Smooth muscle cell of the brain vasculature (primary cell): ENCODE measurements at places on chromosomes 5 and 9.

DNA sequence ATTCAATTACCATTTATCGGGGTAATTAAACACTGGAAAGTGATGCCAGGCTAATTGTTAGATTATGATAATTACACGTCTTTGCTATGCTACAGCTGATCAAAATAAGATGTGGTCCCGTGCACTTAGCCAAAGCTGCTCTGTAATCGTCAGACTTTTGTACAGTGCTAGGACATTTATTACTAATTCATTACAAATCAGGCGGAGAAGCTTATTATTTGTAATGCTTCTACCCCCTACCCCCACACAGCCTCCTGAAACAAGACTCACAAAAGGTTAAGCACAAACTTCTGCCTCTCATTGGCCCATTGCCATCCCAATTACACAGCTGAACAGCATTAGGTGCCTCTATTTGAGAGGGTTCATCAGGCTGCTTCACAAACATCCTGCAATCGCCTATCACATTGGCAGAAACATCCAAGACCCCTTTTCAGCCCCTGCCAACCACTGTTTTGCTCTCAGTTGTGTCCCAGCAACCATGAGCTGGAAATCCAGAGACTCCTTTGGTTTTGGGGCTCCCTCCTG lies 232.7 kb downstream of the EFNA5 start:
- no peak for DNase-seq

DNA sequence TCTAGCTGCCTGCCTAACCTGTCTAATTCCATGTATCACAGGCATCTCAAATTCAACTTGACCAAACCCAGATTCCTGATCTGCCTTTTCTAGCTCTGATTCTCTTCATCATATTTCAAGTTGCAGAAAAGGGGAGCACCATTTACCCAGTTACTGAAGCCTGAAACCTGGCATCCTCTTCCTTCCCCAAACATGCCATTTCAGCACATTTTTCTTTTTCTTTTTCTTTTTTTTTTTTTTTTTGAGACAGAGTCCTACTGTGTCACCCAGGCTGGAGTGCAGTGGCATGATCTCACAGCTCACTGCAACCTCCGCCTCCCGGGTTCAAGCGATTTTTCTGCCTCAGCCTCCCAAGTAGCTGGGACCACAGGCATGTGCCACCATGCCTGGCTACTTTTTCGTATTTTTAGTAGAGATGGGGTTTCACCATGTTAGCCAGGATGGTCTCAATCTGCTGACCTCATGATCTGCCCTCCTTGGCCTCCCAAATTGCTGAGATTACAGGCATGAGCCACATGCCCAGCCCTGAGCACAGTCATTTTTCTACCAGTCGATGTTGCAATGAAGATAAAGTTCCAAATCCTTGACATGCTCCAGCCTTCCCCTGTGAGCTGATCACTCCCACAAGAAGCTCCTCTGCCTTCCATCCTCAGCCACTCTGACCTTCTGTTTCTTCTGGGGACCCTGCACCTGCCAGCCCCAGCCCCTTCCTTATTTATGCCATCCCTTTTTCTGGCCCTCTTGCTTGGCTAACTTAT lies 32.2 kb downstream of the ACER2 start:
- DNase-seq = no peak

- DNase-seq = no peak
These were observed 74.2 kb upstream of the SUSD1 start for GRCh38 chr9:112249277-112249676.

GRCh38 chr9:134914501-134914834 lies 3.2 kb downstream of the FCN1 start:
- no peak for DNase-seq

GRCh38 chr5:141747152-141748141 lies 65.4 kb upstream of the ARAP3 start:
- no peak for DNase-seq

- no peak for DNase-seq
These were observed 56.7 kb upstream of the CPLX2 start for GRCh38 chr5:175814691-175815090.

DNA sequence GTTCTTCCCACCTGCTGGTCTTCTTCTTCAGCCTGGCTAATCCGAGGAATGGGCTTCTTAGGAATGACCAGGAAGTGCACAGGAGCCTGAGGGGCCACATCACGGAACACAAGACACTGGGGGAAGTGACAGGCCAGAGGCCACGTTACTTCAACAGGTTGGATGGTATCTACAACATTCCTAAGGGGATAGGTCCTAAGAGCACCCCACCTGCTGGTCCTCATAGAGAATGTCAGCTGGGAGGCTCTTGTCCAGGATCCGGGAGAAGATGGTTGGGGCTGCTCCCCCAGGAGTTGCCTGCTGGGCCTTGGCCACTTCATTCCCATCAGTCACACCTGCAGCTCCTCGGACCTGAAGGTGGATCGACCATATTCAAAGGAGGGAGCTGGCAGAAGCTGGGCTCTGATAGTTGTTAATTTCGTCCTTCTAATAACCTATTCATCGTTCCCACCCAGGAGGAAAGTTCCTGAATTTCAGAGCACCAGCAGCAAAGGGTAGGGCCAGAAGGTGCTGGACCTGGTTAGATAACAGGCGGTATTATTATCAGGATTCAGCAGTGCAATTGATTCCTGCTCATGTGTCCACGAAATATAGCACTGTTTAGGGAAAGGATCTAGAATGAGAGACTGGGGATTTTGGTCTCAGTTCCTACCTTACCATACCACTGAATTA lies 1.3 kb downstream of the HINT2 start:
- DNase-seq = no peak

DNA sequence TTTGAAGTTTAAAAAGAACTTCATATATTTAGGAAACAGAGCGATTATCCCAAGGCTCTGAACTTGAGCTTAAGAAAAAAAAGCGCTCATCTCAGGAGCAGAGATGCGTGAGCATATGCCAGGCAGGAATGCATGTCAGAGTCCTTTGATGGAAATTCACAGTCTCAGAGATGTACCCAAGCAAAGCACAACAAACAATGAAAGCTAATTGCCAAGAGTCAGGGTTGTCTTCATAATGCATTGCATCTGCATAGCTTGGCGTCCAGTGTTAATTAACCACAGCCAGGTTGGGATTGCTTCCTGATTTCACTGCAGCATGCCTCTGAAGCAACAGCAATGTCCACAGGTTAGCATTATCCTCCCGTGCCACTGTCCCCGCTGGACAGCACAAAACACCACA lies 907.0 kb upstream of the DMAC1 start:
- DNase-seq = no peak

DNA sequence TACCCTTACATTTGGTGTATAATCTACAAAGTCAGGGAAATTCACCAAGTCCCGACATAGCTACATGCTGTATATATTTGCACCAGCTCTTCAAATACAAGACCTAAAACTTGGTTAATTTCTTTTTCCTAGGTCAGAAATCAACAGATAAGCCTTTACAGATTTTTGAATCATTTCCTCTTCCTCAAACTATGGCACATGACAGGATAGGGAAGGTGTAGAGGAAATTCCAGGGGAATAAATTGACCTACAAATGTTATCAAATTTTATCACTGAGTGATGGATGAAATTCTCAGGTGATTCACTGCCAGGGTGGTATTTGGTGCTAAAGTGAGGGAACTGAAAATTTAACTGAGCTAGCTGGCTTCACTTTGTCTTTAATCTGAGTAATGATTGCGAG lies 360.0 kb downstream of the BNC2 start:
- DNase-seq = no peak

GRCh38 chr5:128224336-128224735 lies 140.8 kb downstream of the SLC12A2 start:
- DNase-seq = no peak

DNA sequence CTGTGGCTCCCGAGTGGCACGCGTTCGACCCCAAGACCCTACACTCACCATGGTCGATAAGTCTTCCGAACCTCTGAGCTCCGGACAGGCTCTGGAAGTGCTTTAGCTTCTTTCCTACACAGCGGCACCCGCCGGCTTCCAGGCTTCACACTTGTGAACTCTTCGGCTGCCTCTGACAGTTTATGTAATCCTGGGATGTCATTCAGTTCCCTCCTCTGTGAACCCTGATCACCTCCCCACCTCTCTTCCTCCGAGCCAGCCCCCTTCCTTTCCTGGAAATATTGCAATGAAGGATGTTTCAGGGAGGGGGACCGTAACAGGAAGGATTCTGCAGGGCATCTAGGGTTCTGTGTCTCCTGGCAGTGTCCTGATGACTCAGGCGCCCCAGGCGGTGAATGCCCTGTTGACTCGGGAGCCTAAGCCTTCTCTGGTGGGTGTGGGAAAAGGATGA lies at the start of gene CD14:
Gene CD14, minus strand, starts transcription at position 155 of the 451 bp plus-strand sequence. Its CDS starts 104 bp downstream, at position 51.
- DNase-seq = no peak

DNA sequence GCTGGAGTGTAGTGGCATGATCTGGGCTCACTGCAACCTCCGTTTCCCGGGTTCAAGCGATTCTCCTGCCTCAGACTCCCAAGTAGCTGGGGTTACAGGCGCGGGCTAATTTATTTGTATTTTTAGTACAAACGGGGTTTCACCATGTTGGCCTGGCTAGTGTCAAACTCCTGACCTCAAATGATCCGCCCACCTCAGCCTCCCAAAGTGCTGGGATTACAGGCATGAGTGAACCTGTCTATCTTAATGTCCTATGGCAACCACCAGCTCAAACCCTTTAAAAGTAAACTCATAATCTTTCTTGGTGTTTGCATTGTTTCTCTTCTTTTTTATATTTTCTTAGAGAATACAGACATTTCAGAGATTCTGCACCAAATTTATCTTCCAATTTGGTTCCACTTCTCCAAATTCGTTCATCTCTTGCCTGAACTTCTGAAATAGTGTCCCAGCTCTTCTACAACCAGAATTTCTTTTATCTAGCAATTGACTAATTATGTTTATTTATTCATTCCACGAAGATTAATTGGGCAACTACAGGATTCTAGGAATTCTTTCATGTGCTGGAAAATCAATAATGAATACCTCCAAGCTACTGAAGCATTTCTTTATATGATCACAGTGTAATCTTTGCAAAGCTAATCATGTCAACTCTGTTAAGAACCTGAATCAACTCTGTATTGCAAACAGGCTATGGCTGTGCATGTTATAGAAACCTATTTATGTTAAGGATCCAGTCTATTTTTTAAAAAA lies 60.0 kb upstream of the TYRP1 start:
- no peak for DNase-seq

GRCh38 chr5:161925960-161926359 lies 78.0 kb downstream of the GABRA1 start:
- no peak for DNase-seq

DNA sequence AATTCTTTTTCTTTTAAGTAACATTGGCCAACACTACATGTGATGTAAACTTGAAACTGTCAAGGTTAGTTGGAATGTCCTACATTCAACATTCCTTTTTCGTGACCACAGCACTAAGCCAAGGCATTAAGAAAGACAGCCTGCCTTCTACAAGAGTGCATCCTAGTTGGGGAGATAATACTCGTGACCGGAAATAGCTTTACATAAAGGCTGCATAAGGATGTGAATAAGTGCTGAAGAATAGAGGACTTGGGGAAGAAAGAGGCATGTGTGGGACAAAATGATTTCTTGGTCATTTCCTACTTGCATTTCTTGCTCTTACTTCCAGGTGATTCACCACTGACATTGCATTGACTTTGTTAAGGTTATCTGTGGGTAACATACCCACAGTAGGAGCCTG lies 282.0 kb downstream of the DMRT2 start:
- DNase-seq = no peak

- no peak for DNase-seq
These were observed 106.7 kb downstream of the SMIM15 start for GRCh38 chr5:61055434-61056006.

- no peak for DNase-seq
These were observed 127.6 kb downstream of the GADD45G start for GRCh38 chr9:89732295-89732938.

- DNase-seq = no peak
These were observed 5.4 kb downstream of the PTGES2 start for GRCh38 chr9:128121924-128122808.

- no peak for DNase-seq
These were observed 324.4 kb downstream of the BRINP1 start for GRCh38 chr9:119044806-119045205.

DNA sequence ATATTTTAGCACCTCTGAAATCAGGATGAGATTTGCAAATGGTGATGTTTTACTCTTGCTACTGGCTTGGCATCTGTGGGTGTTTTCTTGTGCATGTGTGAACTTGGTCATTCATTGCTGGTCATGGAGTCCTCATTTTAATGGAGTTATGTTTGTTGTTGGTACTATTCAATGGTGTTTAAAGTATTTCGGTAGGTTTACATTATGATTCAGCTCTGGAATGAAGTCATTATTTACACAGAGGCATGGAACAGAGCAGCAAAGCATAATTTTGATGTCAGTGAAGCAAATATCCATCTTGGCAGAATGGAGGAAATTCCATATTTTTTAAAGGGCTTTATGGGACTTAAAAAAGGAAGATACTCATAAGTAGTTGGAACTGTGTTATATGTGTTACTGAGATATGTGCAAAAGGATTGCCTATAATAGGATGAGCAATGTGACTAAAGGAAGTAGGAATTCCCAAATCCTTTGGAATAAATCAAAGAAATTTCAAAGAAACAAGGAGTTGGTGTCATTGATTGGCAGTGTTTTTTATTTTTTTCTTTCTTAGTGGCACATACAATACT lies 147.4 kb downstream of the ACTBL2 start:
- DNase-seq = peak; percentile 18

DNA sequence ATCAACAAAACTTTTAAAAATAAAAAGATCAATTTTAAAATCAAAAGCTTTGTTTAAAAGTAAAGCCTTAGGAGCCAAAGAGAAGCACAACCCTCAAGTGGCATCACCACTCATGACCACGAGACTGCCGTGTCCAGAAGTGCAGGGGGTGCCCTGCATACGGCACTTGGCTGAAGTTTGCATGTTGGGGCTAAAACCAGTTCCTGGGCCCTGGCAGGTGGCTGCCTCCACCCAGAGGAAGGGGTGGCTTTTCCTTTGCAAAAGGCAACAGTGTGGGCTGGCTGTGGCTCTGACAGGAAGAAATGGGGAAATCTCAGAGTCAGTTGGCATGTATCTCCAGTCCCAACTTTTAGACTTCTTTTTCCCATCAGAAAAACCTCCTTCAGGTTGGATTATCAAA lies 15.3 kb downstream of the TRMO start:
- no peak for DNase-seq

- no peak for DNase-seq
These were observed 250.3 kb downstream of the TRIM32 start for GRCh38 chr9:116937361-116937760.
